SHP77 (cell line): ENCODE measurements at places on chromosomes 1 and 21.
A peak's percentile ranks its signal among the peaks of the same experiment; 100 is the strongest.

DNA sequence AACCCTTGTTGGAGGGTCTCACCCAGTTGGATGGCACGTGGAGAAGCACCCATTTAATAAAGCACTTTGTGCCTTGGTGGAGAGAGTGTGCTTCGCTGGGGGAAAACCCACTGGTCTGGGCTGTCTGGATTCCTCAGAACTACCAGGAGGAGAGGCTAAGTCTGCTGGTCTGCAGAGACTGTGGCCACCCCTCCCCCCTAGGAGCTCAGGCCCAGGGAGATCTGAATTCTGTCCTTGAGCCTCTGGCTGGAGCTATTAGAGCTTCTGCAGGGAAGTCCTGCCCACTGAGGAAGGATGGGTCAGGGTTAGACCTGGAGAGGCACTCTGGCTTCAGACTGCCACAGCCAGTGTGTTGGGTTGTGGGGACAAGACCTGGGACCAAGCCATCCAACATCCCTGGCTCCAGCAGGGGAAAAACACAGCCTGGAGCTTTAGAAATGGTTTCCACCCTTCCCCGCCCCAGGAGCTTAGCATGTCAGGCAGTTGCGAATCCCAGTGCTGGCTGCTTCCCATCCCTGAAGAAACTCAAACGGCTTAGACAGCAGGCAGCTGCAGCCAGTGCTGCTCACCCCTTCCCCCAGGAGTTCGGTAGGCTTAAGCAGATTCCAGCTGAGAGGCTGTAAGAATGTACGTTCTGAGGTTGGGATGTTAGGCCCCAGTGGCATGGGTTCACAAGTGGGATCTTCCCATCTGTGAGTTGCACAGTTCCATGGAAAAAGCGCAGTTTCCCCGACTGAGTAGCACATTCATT, 288.3 kb downstream of the TGFB2 start:
- DNase-seq = no peak

DNA sequence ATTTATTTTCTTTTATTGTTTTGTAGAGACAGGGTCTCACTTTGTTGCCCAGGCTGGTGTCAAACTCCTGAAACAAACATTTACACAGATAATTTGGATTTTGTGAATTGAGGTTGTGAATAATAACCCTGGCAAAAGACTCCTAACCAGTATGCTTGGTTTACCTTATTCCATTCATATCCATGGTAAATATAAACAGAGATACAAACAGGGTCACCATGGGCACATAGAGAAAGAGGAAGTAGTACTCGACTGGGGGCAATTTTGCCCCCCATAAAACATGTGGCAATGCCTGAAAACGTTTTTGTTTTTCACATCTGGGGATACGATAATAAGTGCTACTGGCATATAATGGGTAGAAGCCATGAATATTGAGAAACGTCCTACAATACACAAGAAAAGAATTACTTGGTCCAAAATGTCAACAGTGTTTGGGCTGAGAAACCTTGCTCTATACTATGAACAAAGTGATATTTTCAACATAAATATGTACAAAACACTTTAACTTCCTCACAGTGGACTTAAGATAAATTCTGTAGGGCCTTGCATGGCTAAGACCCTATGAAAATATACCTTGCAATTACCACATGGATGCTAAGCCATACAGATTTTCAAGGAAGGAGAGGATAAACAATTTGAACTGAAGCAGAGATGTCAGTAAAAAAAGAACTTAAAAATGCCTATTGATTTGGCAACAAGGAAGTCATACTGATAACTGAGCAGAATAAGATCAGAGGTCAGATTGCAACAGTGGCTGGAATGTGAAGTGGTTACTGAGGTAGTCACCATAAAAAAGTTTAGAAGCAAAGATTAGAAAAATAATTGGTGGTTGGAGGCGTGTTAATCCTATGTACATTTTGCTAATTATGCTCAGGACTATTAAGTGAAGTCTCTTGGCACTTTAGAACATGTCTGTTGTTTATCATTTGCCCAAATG, 27.4 kb upstream of the ASPM start:
- no peak for DNase-seq

- DNase-seq = no peak
Observed at GRCh38 chr1:92837062-92837461, 5.2 kb downstream of the RPL5 start.

DNA sequence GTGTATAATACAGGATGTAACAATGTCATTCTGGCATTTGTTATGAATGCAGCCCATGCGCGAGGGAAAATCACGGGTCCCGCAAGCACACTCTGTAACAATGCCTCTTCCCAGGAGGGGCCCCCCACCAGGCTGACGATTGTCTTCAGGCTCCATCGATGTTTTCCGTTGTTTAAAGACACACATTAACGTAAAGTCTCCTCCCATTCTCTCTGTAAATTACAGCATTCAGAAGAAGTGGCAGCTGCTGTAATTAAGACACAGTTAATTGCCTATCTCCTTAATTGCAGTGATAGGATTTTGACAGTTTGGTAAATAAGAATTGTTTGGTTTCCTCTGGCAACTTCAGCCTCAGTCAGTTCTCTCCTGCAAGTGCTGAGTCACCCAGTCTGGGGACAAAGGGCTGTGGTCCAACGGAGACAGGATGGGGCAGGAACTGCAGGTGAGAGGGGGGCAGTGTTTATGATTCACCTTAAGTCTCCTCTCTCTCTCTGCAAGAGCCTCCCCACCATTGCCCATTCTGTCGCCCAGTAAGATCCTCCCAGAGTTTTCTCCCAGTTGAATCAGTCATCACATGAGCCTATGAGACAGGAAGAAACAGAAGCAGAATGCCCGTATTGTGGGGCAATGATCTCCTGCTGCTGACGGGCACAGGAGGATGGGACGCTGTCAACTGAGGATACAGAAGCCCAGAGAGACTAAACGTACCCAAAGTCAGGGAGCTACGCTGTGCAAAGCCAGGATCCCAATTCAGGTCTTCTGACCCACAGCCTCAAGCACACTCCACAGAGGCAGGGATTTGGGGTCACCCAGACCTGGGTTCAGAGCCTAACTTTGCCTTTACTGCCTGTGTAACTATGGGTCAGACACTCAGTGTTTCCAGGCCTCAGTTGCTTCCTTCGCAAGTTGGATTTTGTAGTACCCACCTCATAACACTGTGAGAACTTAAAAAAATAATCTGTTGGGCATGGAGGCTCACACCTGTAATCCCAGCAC, 110.0 kb downstream of the ADSS2 start:
- DNase-seq = peak; percentile 62

- no peak for DNase-seq
Observed at GRCh38 chr1:217363319-217363718, 267.6 kb downstream of the GPATCH2 start.

- DNase-seq = no peak
Observed at GRCh38 chr1:20411196-20411980, 74.6 kb downstream of the CAMK2N1 start.

GRCh38 chr21:44354001-44354405, 582 bp downstream of the TRPM2 start:
- no peak for DNase-seq

GRCh38 chr1:197222025-197222685, 45.9 kb upstream of the CRB1 start:
- DNase-seq = no peak

DNA sequence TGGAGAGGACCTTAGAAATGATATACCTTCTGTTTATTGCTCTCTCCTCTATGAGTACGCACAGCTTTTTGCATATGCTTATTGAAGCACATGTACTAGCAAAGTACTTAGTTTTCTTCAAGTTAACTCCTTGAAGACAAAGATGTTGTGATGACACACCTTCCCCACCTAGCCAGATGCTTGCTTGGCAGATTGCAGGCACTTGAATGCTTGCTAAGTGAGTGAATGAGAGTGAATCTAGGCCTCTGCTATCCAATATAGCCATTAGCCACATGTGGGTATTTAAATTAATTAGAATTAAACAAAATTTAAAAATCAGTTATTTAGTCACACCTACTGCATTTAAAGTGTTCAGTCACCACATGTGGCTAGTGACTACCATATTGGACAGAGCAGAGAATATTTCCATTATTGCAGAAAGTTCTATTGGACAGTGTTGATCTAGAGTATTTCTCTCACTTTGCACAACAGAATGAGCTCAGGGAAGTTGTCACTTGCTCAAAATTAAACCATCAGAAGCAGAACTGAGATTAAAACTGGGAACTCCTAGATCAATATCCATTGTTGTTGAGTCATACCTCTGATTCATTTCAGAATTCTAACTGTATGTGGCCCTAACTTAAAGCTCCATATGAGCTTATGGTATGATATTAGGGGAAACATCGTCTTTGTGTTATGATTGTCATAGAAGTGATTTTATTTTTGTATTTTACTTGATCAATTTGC, 8.6 kb upstream of the EEIG2 start:
- DNase-seq = no peak

- no peak for DNase-seq
Observed at GRCh38 chr1:112263453-112263852, 132.6 kb upstream of the CTTNBP2NL start.

DNA sequence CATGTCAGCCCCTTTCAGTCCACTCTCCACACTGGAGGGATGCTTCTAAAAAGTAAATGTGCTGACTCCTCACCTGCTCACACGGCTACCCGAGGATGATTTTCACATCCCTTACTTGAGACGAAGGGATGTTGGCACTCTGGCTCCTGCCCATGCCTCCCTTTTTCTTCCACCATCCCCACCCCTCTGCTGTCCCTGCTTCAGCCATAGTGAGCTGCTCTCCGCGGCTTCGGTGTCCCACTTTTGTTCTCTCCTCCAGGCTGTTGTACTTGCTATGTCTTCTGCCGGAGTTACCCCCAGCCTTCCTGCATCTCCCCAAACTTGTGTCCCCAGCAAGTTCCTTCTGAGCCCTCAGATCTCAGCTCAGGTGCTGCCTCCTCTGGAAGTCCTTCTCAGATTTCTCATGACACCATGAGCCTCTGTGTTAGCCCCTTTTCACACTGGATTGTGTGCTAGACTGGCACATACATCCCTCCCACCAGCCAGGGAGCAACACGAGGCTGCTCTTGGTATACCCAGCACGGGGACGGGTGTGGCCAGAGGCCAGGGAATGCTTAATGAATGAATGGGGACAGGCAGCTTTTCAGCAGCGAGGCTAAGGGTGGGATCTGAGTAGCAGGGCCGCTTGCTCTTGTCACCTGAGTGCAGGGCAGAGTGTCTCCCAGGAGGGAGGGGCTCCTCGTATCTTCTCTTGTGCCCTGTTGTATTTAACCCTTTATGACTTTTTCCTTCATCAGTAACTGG, 1.3 kb downstream of the ACOT11 start:
- DNase-seq = no peak

DNA sequence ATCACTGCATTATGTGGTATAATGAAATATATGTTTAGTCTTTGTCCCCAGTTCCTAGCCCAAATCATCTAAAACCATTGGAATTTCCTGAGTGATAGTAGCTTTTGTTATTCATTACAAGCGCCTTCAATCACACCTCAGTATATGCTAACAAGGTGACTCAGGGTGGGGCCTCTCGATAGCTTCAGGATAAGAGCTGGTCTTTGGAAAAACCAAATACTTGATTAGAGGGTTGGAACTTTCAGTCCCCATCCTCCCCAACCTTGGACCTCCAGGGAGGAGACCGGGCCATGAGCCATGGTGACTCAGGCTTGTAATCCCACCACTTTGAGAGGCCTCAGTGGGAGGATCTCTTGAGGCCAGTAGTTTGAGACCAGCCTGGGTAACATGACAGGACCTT, 5.1 kb upstream of the BRDT start:
- no peak for DNase-seq

GRCh38 chr1:33298623-33299277, 22.1 kb downstream of the A3GALT2 start:
- DNase-seq = peak; percentile 36

GRCh38 chr1:153569465-153569864, 3.8 kb upstream of the S100A2 start:
- no peak for DNase-seq

- DNase-seq = no peak
Observed at GRCh38 chr21:35036465-35037383, 12.4 kb downstream of the RUNX1 start.
